Hair follicle dermal papilla cell (primary cell): ENCODE measurements at places on chromosomes 1 and 21. TPM values are rescaled to one million over a fixed set of nuclear protein-coding genes. Genes with fewer than 3 reads are reported as not detected.

ILDR2 gene
- total RNA-seq: not detected in 2 replicates

ANGEL2 gene
- total RNA-seq: 60.5 and 62.8 TPM in 2 replicates

PDZK1IP1 gene
- not detected in 2 replicates for total RNA-seq

RGS5 gene
- total RNA-seq: 6.7 and 20.9 TPM in 2 replicates

ESRRG gene
- under 0.01 TPM in 1 of 2 replicates, not detected in the other for total RNA-seq

EPRS1 gene
- total RNA-seq: 140 and 151 TPM in 2 replicates

CADM3 gene
- 0.12 and 0.49 TPM in 2 replicates for total RNA-seq

SH2D2A gene
- 0.32 and 0.61 TPM in 2 replicates for total RNA-seq
